NCI-H460 (cell line): ENCODE measurements at places on chromosomes 2 and 18. TPM values are rescaled to one million over a fixed set of nuclear protein-coding genes. Genes with fewer than 3 reads are reported as not detected.

DNA sequence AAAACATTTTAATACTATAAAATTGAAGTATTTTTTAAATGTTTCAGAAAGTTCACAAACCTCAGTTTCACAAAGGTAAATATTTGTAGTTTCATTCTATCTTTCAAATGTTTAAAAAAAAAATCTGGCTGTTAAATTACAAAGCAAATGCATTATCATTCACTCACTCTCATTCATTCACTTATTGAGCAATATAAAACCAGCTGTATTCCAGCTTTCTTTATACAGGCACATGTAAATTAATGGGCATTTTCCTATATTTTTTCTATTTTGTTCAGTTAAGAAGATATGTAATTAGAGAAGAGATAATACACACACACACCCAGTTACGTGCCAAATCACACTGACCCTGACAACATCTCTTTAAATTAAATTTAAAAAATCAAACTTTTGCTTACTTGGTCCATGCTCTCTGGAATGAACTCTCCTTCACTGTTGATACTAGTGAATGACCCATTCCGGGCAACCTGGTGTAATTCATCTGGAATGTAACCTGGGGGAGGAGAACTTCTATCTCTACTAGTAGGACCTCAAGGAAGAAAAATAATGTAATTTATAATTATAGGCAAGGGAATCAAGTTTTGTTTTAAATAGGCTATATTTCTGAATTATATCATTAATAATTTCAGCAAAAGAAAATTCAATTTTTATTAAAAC lies 32.5 kb upstream of the ERCC3 start:
- DNase-seq = no peak

GRCh38 chr2:128424406-128425171 lies 105.9 kb upstream of the HS6ST1 start:
- DNase-seq = no peak

Gene HOXD13
- 4.7 and 5.2 TPM in 2 replicates for total RNA-seq

GRCh38 chr2:36409935-36410334 lies 54.4 kb downstream of the CRIM1 start:
- no peak for DNase-seq

Gene CHRND
- 0.05 TPM in 1 of 2 replicates, not detected in the other for total RNA-seq

- no peak for DNase-seq
Measured at GRCh38 chr18:37853706-37854105, 288.1 kb upstream of the CELF4 start.

Gene ERICH2
- total RNA-seq = not detected in 2 replicates

DNA sequence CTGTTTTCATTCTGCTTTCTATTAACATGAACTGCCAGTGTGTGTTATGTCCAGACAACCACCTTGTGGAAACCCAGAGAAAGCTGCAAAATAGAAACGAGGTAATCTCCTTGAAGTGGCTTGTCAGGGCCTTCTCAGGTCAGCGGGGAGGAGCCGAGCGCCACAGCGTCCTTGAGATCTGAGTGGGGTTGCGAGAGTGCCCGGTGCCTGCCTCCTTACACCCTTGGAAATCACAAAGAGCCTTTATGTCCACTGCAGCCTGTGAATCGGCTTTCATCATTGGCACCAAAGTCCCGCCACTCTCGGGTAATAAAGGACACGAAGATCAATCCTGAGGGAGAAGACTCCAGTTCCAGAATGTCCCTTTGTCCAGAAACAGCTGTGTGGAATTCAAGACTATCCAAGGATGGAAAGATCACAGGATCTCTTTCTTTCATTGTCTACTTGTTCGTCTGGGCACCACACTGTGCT lies 135.2 kb downstream of the HRH4 start:
- DNase-seq = no peak

GRCh38 chr2:142992840-142993239 lies 115.4 kb downstream of the KYNU start:
- DNase-seq = no peak
